ENCODE measurements at places on chromosomes 7 and 10.

DNA sequence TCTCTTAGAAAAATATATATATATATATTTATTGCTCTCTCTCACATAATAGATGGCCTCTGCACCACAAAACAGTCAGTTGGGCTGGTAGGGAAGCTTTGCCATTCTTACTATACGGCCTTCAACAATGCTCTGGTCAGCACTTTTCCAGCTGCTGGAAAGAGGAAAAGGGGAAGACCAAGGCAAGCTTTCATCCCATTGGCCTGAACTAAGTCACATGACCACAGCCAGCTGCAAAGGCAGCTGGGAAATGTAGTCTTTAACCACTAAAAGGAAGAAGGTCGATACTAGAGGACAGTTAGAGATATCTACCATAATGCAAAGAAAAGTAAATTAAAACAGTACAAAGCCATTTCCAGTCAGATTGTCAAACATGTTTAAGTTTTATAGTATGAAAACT lies 58.4 kb upstream of the MACROH2A2 start:
- DNase-seq: peak; percentile 57

DNA sequence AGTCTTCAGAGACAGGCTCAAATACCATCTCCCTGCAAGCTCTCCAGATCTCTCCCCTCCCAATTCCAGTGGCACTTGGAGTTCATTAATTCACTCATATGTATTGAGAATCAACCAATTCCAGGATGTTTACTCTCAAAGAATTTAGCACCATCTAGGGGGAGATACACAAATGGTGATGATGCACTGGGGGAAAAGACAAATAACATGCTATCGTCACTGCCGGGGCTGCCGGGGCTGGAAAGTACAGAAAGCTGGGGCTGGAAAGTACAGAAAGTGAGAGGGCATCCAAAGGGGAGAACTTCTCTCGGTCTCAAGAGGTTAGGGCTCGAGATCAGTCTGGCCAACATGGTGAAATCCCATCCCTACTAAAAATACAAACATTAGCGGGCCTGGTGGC lies 118.7 kb downstream of the MKX start:
- DNase-seq: no peak

DNA sequence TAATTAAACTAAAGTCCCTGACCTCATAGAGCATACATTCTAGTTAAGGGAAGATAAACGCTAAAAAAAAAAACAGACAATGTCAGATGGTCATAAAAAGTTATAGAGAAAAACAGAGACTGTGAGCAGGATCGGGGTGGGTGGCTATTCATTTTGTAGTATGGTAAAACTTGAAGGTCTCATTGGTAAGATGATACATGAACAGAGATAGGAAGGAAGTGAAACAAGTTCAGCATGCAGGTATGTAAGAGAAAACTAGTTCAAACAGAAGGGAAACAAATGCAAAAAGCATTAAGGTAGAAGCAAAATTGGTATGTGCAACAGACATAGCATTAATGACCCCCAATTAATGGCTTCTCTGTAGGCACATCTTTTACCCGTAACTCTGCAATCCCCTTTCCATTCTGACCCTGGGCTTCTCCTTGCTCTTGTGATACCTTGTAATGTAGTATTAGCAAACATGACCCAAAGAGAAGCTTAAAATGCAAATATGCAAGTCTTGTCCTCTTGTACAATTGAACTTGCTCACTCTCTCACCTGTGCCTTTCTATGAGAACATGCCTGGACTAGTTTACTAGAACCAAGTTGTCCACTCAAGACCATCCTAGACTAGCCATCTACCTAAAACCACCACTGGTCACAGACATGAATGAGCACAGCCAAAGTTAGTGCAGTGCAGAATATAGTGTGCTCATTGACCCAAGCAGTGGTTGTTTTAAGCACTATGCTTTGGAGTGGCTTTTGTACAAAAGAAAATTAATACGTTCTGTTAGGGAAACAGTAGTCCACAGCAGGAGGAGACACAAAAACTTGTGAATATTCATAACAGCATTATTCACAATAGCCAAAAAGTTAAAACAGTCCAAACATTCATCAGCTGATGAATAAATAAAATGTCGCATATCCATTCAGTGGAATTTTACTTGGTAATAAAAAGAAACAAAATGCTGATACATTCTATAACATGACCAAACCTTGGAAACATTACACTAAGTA lies 57.0 kb downstream of the BRAF start:
- no peak for DNase-seq

GRCh38 chr7:157707983-157708918 lies 371.4 kb downstream of the DNAJB6 start:
- no peak for DNase-seq

DNA sequence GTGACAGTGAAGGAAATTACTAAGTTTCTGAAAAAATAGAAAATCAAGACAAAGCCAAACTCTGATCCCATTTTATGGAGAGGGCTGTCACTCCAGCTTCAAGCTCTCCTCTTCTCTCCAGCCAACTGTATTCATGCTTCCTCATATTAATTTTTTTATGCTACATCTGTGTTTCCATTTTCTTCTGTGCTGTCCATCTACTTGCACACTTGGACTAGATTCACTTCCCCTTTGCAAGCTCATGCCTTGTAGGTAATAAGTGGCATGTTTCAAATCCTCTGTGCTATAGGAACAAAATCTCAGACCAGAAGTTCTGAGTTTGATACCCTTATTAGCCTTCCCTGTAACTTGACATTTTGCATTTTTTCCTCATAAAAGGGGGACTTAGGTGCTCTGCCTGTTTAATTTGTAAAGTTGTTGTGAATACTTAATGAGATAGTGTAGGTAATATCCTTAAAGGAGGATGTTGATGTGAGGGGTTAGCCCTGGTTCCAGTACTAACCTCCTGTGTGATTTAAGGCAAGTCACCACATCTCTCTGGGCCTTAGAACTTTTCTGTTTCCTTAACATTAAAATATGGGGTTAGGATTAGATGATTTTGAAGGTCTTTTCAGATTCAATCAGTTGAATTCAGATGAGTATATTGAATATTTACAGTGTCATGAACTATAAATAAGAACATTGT lies 358.8 kb downstream of the BBS9 start:
- no peak for DNase-seq

- peak; percentile 25 for DNase-seq
Measured at GRCh38 chr10:46992803-46993561, 81.8 kb downstream of the PTPN20 start.

DNA sequence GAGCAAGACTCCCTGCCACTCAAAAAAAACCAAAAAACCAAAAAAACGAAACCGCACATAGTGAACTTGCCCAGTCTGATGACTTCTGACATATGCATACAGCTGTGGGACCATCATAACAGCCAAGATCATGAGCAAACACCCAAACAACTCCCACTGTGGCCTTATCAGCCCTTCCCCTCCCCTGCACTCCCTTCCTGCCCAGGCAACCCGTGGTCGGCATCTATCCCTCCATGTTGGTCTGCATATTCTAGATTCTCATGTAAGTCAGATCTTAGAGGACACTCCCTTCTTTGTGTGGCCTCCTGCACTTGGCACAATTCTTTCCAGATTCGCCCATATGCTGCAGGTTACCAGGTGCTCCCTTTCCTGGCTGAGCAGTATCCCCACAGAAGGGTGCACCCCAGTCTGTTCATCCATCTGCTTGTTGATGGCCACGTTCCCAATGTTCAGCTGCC lies 72.8 kb downstream of the GNA12 start:
- DNase-seq: no peak

DNA sequence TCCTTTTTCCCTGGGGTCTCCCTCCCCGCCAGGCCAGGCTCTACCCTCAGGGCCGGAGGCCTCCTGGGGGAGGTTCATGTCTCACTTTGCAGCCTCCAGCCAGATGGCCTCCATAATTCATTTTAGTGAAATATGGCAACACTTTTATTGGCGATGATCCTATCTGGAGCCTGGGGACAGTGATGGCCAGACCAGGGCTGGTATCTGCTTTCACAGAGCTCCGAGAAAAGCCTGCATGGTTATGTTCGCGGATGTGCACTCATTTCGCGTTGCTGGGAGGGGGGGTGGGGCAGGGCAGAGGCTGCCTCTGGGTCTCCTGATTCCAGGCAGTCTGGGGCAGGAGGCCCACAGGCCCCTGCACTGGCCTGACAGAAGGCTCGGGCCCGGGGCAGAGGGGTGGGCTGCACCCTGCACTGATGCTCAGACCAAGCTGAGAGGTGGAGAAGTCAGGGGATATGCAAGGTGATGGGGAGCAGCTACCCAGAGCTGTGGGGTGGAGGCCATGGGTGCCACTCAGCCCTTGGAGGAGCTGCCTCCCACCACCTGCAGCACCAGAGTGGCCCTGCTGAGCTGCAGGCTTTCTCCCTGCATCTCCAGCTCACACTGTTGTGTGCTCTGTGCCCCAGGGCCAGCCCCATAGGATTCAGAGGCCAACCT lies 85.3 kb upstream of the RET start:
- DNase-seq: no peak

DNA sequence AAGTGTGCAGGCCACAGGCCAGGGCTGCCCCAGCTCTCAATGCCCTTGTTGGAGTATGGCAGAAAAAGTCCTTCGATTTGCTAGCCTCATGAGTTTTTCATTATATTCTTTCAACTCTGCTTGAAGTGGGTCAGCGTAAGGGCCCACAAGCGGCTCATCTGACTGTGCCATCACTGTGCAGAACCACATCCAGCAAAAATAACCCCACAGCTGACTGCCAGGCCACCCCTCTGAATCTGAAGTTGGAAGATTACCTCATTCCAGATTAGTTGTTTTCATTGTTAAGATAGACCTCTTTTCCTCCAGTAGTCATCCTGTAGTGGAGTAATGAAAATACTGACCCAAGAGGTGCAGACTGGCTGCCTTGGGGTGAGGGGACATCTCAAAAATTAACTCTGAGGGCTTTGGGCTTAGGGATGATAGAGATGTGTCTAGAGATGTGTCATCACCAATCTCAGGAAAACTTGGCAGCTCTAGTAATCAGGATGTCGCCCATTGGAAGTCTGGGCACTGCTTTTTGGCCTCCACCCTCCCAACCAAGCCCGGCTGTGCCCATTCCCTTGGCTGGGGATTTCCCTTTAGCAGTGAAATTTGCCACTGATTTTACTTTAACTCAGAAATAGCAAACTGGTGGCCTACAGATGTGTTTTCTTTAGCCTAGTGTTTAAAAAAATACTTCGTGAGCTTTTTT lies 164.3 kb downstream of the LCOR start:
- DNase-seq: no peak

Measured in dermis microvascular lymphatic vessel endothelial cell (primary cell).